ENCODE measurements at places on chromosomes 11 and 22.

- no peak for DNase-seq
These were observed 65.4 kb downstream of the SMCO4 start for GRCh38 chr11:93477684-93478234.

- no peak for DNase-seq
These were observed 27.5 kb downstream of the LINC01488 start for GRCh38 chr11:69508974-69509373.

GRCh38 chr11:128422576-128423370 is 164.6 kb downstream of the ETS1 start:
- no peak for DNase-seq

GRCh38 chr11:131483453-131483852 is 113.0 kb downstream of the NTM start:
- DNase-seq = no peak

GRCh38 chr11:66859686-66860448 is 3.0 kb downstream of the LRFN4 start:
- DNase-seq = no peak

- peak; percentile 45 for DNase-seq
These were observed 26.4 kb downstream of the LRFN4 start for GRCh38 chr11:66883016-66883965.

DNA sequence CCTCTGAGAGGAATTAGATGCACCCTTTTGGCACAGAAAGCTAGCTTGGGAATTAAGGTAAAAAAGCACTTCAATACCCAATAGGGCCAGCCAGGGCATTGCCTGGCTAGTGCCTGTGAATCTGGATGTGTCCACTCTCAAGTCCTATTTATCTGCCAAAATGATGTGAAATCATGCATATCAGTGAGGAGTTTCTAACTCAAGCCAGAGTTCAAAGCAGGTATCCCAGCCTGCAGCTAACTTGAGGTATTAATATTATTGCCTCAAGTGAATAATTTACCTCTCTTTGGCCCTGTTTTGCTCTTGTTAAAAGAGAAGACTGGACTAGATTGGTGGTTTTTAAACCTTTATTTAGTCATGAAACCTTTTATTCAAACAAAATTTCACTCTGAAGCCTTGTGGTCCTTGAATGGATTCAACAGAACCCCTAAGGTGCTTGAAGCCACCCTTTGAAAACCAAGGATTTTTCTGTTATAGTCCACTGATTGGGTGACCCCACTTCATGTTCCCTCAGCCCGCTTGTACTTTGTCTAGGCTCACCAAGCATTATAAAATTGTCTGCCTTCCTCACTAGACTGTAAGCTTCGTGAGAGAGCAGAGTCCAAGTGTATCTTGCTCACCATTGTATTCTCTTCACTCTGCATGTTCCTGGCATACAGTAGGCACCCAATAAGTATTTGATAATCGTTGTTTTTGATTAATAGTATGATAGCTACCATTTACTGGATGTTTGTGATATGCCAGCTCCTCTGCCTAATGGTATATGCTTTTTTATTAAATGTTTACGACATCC is 4.5 kb downstream of the RNF121 start:
- DNase-seq = no peak

- no peak for DNase-seq
These were observed 5.0 kb upstream of the PARVG start for GRCh38 chr22:44175676-44176075.

DNA sequence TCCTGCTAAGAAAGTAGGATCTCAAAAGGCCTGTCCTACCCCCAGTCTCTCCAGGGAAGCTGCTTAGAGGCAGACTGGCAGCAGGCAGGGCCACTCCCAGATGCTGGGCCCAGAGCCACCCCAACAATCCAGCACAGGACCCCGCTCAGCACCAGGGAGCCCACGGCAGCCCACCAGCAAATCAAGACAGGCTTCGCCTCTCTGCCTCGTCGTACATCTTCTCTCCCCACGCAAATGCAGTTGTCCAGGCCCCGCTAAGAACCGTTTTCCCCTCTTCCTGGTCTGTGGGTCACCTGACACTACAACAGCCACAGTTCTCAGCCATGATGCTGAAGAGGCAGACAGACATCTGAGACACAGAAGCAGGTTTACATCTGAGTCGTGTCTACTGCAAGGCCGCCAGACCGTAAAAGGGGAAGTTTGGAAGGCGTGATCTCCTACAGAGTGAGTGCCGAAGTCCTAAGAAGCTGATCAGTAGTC is 51.1 kb downstream of the IGSF9B start:
- DNase-seq = no peak

- DNase-seq = no peak
These were observed 189.3 kb downstream of the DBX1 start for GRCh38 chr11:19970944-19971343.

Measured in LHCN-M2 (cell line).